HCT116 (cell line): ENCODE measurements at places on chromosomes 16 and 17.

GRCh38 chr16:79001156-79001967 lies 599.2 kb downstream of the MAF start:
- no peak for DNase-seq

GRCh38 chr17:57085448-57086068 lies 512 bp downstream of the AKAP1 start:
- no peak for DNase-seq

GRCh38 chr16:64455275-64455674 lies 666.6 kb downstream of the CDH11 start:
- no peak for DNase-seq

DNA sequence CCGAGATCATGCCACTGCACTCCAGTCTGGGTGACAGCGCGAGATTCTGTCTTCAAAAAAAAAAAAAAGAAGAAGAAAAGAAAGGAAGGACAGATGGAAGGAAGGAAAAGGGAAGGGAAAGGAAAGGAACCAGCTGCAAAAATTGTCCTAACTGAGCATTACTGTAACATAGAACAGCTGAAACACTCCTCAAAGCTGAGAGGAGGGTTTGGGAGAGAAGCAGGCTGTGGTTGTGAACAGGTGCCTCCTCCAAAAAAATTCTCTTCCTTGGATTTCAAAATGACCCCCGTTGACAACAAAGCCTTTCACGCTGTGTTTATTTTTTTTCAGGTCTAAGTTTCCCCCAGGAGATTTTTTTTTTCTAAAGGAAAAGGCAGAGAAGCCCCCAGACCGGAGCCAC lies 541.4 kb downstream of the WWOX start:
- no peak for DNase-seq
